CD4-positive, alpha-beta T cell treated with Interleukin-4 for 1 hour (primary cell): ENCODE measurements at places on chromosomes 7 and 10.

- DNase-seq = peak; percentile 68
Observed at GRCh38 chr10:101161494-101162299, 30.6 kb downstream of the TLX1 start.

- DNase-seq = no peak
Observed at GRCh38 chr7:93828260-93828659, 62.3 kb downstream of the TFPI2 start.

DNA sequence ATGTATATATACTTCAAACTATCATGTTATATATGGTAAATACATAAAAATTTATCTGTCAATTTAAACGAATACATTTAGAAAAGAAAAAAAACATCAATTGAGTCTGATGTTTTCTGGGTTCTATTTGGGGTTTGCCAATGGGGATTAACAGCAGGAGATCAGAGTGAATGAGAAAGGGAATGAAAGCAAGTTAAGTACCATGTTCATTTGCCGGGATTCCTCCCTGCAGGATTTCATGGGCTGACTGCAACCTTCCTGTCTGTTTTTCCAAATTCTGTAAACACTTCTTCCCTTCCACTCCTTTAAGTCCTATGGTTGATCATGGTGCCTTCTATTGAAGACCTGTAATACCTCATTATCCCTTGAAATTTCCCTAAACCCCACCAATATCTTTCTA is 33.9 kb upstream of the SEMA3A start:
- DNase-seq = no peak

DNA sequence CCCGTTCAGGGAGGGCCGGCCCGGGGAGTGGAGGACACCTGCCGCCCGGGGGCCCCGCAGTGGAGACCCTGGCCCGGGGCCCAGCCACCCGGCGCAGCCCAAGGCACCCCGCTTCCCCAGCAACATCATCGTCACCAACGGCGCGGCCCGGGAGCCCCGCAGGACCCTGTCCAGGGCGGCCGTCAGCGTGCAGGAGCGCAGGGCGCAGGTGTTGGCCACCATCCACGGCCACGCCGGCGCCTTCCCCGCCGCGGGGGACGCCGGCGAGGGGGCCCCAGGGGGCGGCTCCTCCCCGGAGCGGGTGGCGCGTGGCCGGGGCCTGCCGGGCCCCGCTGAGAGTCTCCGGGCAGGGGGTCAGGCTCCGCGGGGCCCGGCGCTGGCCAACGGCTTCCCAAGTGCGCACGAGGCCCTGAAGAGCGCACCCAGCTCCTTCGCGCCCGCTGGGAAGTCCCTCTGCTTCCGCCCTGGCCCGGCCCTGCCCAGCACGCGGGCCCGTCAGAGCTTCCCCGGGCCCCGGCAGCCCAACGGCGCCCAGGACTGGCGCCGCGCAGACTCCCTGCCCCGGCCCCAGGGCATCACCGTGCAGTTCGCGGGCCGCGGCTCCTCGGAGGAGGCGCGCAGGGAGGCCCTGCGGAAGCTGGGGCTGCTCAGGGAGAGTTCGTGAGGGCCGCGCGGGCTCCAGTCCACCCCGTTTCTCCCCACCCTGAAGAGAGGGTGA is 46.7 kb downstream of the PROSER2 start:
- DNase-seq = no peak

DNA sequence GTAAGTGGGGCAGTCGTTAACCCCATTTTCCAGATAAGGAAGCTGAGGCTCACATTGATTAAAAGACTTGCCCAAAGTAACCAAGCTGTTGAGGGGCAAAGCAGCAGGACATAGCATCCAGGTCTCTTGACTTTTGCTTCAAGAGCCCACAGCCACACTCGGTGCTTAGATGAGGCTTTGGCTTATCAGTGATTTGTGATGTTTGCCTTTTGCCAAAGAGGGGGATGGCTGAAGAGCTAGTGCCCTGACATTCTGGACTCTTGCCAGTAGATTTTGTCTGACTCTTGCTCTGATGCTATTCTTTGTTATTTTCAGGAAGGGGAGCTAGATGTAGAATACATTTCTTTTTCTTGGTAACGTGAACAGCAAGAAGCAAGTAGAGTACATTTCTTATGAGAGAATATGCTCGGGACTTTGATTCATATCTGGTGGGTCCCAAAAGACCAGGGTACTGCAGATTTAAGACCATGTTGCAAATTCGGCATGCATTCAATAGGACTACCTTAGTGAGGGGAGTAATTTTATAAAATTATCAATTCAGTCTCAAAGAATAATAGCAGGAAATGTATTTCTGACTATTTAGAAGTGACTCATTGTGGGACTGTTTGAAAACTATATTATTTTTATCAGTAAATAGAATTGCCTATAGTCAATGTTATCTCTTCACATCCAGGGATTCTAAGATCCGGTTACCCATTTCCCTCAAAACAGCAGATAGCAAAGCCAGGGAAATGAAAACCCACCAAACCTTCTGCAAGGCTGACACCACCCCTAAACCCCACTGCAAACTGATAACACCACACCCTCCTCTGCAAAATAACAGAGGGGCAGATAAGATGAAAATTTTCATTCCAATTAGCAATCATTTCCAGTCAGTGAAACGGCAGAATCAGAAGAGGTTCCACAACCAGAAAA is 180.0 kb upstream of the BMPER start:
- DNase-seq = no peak

DNA sequence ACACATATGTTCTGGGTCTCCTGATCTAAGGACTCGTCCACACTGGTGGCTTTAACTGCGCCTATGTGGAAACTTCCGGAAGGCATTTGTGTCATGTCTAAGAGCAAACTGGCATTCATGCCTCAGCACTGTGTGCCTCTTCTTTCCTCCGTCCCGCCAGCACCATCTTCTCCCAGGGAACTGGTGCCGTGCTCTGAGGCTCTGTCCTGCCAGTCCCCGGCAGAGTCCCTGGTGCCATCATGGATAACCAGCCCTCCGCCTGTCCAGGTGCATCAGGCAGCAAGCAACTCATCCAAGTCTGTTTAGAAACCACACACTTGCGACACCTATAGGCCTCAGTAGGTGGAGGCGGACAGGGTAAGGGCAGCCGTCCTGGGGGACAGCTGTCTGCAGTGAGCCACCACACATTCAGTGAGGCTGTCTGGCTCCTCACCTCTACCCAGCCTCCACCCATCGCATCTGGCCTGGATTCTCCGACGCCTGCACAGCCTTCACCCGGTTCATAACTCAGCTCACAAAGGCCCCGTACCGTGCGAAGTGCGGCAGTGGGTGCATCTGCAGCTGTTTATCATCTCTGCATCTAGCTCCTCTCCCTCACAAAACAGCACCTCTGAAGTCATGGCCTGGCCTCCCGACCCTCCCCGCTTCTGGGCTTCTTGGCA is 162.7 kb downstream of the DIP2C start:
- no peak for DNase-seq

DNA sequence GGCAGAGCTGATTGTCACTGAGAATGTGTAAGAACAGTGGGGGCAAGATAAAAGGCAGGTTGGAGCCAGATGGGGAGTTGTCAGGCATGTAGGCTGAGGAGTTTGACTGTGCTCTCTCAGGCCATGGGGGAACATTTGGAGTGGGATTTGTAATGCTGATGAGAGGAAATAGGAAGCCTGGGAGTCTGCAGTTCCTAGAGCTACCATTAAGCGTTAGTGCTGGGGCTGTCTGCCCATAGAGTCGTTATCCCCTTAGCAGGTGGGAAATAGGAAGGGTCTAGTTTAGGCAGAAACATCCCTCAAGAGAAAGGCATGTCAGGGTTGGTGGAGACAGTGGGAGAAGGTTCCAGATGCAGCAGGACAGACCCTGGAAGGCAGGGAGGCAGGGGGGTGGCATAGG is 75.5 kb downstream of the RPS24 start:
- no peak for DNase-seq

- no peak for DNase-seq
Observed at GRCh38 chr7:26159243-26159642, 7.2 kb downstream of the NFE2L3 start.

- DNase-seq = no peak
Observed at GRCh38 chr10:97428572-97428981, 2.6 kb downstream of the PGAM1 start.

DNA sequence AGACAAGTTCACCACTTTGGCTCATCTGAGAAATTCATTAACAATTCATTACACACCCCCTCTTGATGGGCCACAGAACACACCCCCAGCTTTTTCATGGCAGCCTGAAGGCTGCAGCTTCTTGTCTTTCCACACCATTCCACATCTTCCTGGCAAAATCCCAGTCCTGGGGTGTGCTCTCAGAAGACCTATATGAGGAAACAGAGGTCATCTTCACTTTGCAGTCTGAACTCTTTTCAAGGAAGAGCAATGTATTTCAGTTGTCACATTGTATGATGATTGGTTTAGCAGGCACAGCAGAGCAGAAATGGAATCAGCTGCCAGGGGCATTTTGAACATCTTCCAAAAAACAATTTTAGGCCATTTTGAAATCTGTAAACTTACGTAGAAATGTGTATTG is 7.8 kb upstream of the LRRC27 start:
- no peak for DNase-seq

- no peak for DNase-seq
Observed at GRCh38 chr10:122515022-122515424, 45.5 kb upstream of the DMBT1 start.

- DNase-seq = no peak
Observed at GRCh38 chr10:117796130-117796745, 250.5 kb downstream of the RAB11FIP2 start.

GRCh38 chr7:151058781-151059366 is 515 bp upstream of the SLC4A2 start:
- DNase-seq = no peak

DNA sequence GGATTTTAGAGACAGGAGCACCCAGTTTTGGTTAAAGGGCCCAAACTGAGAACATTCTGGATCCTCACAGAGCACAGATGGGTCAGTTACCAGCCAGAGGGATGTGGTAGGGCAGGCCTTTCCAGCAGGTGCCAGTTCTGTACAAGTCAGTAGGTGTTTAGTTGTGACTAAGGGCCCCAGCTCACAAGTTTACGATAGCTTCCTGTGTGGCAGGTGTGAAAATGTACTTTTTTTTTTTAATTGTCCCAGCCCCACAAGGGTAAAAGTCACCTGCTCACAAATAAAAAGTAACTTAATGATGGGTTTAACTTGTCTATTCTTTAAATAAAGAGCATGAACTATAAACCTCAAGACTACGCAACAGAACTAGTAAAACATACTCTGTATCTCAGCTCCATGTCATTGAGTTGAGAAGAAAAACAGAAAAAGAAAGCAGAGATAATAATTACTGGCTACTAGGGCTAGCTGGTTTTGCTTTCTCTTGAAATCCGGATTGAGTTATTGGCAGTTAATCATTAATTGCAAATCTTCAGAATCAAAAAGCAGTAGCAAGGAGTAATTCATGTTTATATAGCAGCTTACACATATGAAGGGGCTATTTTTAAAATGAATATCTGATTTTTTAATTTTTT is 15.4 kb downstream of the NFE2L3 start:
- DNase-seq = peak; percentile 45

GRCh38 chr10:76353237-76353851 is 921.9 kb downstream of the LRMDA start:
- DNase-seq = no peak

GRCh38 chr7:67907792-67908191 is 911.2 kb downstream of the TYW1 start:
- no peak for DNase-seq

GRCh38 chr7:6288270-6288860 is 15.9 kb upstream of the CYTH3 start:
- DNase-seq = no peak

GRCh38 chr7:45064047-45064725 is 24.6 kb downstream of the NACAD start:
- no peak for DNase-seq

DNA sequence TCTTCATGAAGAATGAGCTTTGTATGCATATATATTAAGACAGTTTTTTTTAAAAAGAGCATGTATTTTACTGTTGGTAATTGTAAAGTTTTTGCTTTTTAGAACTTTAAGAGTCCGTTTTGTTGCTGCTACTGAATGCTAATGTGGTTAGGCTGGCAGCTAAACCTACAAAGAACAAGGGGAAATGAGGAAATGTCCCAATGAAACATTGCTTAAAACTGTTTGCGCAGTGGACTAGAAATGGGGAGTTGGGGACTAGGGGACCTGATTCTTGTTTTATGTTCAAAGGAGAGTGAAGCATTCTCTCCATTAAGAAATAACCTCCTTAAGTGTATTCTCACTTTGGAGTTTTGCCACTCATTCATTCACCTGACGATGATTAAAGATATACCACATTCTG is 5.7 kb downstream of the NRF1 start:
- DNase-seq = no peak

GRCh38 chr10:110783509-110784107 is 88.1 kb upstream of the PDCD4 start:
- peak; percentile 84 for DNase-seq

GRCh38 chr10:83104616-83105015 is 1034.7 kb upstream of the GHITM start:
- no peak for DNase-seq

DNA sequence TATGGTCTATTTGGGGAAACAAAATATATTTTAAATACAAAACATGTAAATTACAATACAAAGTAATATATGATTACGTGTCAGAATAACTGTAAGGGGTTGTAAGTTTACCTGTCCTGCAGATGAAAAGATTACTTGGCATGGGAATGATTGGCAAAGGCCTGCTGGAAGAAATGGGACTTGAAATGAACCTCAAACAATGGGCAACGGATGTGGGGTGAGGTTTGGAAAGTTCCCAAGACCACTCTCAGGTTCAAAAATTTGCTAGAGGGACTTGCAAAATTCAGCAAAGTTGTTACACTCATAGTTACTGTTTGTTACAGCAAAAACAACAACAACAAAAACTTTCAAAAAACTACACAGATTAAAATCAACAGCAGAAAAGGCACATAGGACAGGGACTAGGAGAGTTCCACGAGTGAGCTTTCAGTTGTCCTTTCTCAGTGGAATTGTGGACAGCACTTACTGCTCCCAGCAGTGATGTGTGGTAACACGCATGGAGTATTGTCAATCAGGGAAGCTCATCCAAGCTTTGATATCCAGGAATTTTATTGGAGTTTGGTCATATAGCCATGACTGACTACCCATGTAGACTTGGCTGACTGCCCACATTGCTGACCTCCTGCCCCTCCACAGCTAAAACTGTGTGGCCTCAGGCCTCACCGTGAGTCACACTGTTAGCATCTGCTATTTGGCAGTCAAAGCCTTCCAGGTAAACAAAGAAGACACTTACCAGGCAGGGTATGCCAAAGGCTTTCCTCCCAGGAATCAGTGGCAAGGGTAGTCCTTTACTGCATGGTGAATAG is 43.8 kb downstream of the EXOC6 start:
- DNase-seq = no peak

DNA sequence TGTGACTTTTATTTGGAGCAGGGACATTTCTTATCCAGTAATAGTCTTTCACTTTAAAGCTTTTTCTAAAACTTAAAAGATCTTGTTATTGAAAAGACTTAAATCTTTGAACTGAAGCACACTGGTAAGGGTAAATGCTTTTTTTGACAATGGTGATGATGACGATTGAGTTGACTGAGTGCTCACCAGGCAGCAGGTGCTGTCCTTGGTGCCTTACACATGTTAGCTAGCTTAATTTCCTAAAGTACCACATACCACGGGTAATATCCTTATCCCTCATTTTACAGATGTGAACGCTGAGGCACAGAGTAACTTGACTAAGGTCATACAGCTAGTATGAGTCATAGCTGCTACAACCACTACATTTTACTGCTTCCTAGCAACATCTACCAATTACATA is 200.0 kb downstream of the XPNPEP1 start:
- DNase-seq = no peak
